PC-9 (cell line): ENCODE measurements at places on chromosomes 5 and 9. TPM values are rescaled to one million over a fixed set of nuclear protein-coding genes. Genes with fewer than 3 reads are reported as not detected.

DNA sequence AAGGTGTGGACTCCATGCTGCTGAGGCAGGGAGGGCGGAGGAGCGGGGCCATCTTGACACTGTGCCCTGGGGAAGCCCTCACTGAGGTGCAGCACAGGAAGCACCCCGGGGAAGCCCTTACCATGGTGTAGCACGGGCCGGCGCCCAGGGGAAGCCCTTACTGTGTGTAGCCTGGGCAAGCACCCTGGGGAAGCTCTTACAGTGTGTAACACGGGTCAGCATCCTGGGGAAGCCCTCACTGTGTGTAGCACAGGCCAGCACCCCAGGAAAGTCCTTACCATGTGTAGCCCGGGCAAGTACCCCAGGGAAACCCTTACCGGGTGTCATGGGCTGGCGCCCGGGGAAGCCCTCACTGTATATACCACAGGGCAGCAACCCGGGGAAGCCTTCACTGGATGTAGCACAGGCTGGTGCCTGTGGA lies 62.6 kb upstream of the ZNF354B start:
- no peak for DNase-seq
- H3K27me3 ChIP-seq: no peaks in the 10 kb centered on the region; the same call in 1 of the 2 replicates
- no peaks in the 10 kb centered on the region for H3K36me3 ChIP-seq
- H3K4me3 ChIP-seq: no peak overlapping the region
- no peak overlapping the region for H3K27ac ChIP-seq

- H3K27ac ChIP-seq: no peak overlapping the region
- no peaks in the 10 kb centered on the region for H3K27me3 ChIP-seq
- DNase-seq: no peak
Measured at GRCh38 chr5:12920527-12920926, 1016.3 kb upstream of the CTNND2 start.

GRCh38 chr9:101846161-101846560 lies 107.7 kb upstream of the GRIN3A start:
- no peaks in the 10 kb centered on the region for H3K4me1 ChIP-seq
- no peaks in the 10 kb centered on the region for H3K36me3 ChIP-seq
- no peak overlapping the region for H3K4me3 ChIP-seq
- no peak for DNase-seq
- no peak overlapping the region for H3K27ac ChIP-seq
- no peaks in the 10 kb centered on the region for H3K27me3 ChIP-seq

DNA sequence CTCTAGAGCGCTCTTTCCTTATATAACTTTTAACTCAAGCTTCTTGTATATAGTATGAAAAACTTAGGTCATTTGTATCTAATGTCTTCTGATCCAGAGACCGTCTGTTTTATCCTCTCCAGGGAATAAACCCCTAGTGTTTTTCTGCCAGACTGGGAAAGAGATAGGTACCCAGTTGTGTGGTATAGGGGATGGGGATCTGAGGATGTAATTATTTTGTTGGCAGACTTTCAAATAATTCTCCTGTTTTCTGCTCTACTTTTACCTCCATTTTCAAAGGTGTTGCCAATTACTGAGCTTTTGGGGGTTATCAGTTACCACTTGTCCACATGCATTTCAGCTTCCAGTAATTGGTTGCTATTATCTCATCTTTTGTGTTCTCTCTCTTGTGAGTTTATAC lies 17.9 kb downstream of the CCDC171 start:
- H3K4me3 ChIP-seq: no peak overlapping the region
- no peaks in the 10 kb centered on the region for H3K27me3 ChIP-seq
- DNase-seq: no peak
- no peaks in the 10 kb centered on the region for H3K36me3 ChIP-seq
- no peak overlapping the region for H3K27ac ChIP-seq

- H3K4me1 ChIP-seq: no peaks in the 10 kb centered on the region
- H3K36me3 ChIP-seq: no peaks in the 10 kb centered on the region
- no peak for DNase-seq
- no peaks in the 10 kb centered on the region for H3K27me3 ChIP-seq
- no peak overlapping the region for H3K27ac ChIP-seq
Measured at GRCh38 chr9:135959814-135960213, 1.4 kb downstream of the UBAC1 start.

DNA sequence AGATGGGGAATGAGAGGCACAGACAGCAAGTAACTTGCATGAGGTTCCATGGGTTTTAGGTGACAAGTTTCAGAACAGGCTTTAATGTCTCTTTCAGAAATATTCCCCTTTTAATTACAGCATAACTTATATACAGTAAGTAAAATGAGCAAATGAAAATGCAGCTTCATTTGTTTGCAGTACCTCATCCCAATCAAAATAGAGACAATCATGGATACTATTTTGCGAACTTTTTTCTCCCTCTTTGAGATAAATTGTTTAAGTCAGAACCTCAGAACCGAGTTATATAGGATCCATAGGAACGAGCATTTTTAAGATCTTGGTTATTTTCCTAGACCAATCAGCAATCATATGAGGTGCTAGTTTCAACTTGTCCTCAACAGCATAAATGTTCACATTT lies 3.5 kb downstream of the LCP2 start:
- no peaks in the 10 kb centered on the region for H3K36me3 ChIP-seq
- no peak for DNase-seq
- H3K4me1 ChIP-seq: no peaks in the 10 kb centered on the region
- H3K4me3 ChIP-seq: no peak overlapping the region

GRCh38 chr5:26470439-26470838 lies 567.9 kb downstream of the CDH9 start:
- H3K27ac ChIP-seq: no peak overlapping the region
- no peaks in the 10 kb centered on the region for H3K36me3 ChIP-seq
- H3K27me3 ChIP-seq: no peaks in the 10 kb centered on the region
- no peak for DNase-seq
- no peaks in the 10 kb centered on the region for H3K4me1 ChIP-seq
- no peak overlapping the region for H3K4me3 ChIP-seq

DNA sequence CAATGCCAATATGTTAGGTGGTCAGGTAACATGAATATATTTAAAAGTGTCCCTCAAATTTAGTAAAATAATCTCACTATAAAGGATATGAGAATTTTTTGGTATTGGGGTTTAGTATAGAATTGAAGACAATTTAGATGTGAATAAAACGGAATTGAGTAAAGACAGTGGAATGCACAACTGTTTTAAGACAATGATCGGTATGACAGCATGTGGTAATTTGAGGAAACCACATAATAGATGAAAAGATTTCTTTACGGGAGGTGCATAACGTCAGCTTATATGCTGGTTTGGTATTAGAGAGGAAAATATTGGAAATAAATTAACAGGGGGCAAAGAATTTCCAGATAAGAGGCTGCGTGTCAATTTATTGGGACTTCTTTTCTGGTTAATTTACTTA lies 1043.2 kb downstream of the CDH18 start:
- no peaks in the 10 kb centered on the region for H3K27me3 ChIP-seq
- H3K27ac ChIP-seq: no peak overlapping the region
- no peaks in the 10 kb centered on the region for H3K36me3 ChIP-seq
- DNase-seq: no peak
- H3K4me3 ChIP-seq: no peak overlapping the region

DNA sequence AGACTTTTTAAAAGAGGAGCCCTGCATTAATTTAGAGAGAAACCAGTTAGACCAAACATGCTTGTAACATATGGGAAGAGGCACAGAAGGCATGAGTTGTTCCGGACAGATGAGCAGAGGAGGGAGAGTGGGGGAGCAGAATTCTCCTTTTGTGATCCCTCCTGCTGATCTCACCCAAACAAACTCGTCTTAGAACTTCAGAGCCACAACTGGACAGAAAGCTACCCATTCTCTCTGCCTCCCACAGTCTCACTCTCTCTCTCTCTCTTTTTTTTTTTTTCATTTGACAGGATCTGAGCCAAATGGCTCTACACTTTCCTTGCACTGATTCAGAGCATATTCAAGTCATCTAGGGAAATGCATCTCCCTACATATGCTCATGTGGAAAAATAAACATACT lies 196.0 kb upstream of the PAPPA start:
- no peaks in the 10 kb centered on the region for H3K27me3 ChIP-seq
- H3K27ac ChIP-seq: no peak overlapping the region
- no peaks in the 10 kb centered on the region for H3K36me3 ChIP-seq
- H3K4me3 ChIP-seq: no peak overlapping the region
- H3K4me1 ChIP-seq: peaks cover 9% of the 10 kb centered on the region
- DNase-seq: no peak

DNA sequence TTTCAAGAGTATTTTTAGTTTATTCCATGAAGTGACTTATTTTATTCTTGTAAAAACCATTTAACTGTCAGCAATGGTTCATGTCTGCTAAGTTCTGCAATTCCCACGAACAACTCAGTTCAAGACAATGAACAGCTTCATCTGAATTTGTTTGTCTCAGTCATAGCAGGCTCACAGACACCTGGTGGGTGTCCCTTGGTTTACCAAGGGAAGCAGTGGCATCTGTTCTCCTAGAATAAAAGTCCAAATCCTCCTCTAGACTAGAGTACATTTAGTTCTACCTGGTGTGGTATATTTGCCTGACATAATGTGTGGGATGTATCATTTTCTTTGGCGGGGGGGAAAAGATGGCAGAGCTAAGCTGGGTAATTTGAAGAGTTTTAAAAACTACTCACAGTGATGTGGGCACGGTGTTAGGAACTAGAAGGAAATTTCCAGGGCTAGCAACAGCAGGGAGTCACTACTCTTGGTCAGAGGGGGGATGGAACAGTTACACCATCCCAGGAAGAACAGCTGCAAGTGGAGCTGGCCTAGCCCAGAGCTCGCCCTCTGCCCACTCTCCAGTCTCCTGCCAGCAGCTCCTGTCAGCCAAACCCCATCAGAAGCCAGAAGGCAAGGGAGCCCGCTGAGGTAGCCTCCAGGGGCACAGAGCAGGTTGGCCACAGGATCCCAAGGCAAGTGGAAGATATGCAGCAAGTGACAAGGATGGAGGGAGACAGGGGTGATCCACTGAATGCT lies 100.3 kb downstream of the PJA2 start:
- H3K4me1 ChIP-seq: no peaks in the 10 kb centered on the region
- 0 out of 2 replicates have a peak, but pooled peaks cover 8% of the 10 kb centered on the region for H3K27me3 ChIP-seq
- no peaks in the 10 kb centered on the region for H3K36me3 ChIP-seq
- H3K4me3 ChIP-seq: no peak overlapping the region

- H3K4me3 ChIP-seq: no peak overlapping the region
- no peaks in the 10 kb centered on the region for H3K27me3 ChIP-seq
- H3K27ac ChIP-seq: no peak overlapping the region
- DNase-seq: no peak
- H3K36me3 ChIP-seq: peaks cover 27% of the 10 kb centered on the region
Measured at GRCh38 chr5:149217096-149217802, 54.4 kb upstream of the AFAP1L1 start.

GRCh38 chr9:4038182-4038723 lies 261.6 kb downstream of the GLIS3 start:
- no peak overlapping the region for H3K4me3 ChIP-seq
- H3K36me3 ChIP-seq: no peaks in the 10 kb centered on the region
- no peaks in the 10 kb centered on the region for H3K27me3 ChIP-seq
- peak overlapping the region; percentile 69 for H3K27ac ChIP-seq

- H3K36me3 ChIP-seq: no peaks in the 10 kb centered on the region
- no peak overlapping the region for H3K27ac ChIP-seq
- H3K27me3 ChIP-seq: no peaks in the 10 kb centered on the region
- H3K4me3 ChIP-seq: no peak overlapping the region
- DNase-seq: peak; percentile 67
Measured at GRCh38 chr9:98998441-98999151, 54.9 kb downstream of the COL15A1 start.

DNA sequence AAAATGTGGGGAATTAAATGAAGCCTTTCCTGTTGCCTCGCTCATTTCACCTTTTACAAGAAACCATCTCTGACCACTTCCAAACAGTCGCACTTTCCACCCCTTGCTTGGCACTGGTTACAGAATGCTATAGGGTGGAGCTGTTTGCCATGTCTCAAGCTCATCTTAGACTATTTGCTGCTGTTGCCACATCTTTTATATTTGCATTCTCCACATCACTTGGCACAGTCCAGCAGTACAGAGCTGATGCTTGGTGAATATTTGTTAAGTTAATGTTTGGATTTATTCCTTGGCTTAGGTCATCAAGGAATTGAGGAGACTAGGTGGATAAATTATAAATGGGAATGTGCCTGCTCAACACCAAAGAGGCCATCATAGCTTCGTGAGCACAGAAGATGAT lies 53.2 kb downstream of the GNA14 start:
- H3K27ac ChIP-seq: no peak overlapping the region
- no peaks in the 10 kb centered on the region for H3K27me3 ChIP-seq
- H3K36me3 ChIP-seq: no peaks in the 10 kb centered on the region
- H3K4me3 ChIP-seq: no peak overlapping the region

DNA sequence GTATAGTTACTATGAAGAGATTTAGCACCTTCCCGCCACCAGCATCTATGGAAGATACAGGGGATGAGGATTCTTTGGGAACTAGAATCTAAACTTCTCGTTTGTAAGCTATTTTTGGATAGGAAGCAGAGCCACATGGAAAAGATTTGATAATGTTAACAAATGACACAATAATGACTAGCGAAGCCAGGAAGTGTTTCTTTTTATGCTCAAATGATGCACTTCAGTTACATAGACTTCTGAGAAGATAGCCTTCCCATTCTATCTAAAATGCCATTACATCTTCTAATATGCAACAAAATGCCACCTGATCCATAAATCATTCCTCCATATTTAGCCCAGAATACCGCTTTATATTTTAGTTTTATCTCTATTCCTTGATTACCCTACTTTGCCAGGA lies 17.0 kb upstream of the TNC start:
- H3K27ac ChIP-seq: no peak overlapping the region
- H3K36me3 ChIP-seq: no peaks in the 10 kb centered on the region
- H3K27me3 ChIP-seq: no peaks in the 10 kb centered on the region; the same call in 1 of the 2 replicates
- no peaks in the 10 kb centered on the region for H3K4me1 ChIP-seq

DNA sequence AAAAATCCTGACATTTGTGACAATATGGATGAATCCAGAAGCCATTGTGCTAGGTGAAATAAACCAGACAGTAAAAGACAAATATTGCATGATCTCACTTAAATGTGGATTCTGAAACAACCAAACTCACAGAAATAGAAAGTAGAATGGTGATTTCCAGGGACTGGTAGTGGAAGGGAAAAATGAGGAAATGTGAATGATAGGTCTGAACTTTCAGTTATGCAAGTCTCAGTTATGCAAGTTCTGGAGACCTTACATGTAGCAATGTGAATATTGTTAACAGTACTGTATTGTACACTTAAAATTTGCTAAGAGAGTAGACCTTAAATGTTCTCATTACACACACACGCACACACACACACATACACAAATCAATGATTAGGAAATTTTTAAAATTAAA lies 84.9 kb downstream of the SLCO4C1 start:
- no peak overlapping the region for H3K4me3 ChIP-seq
- H3K27me3 ChIP-seq: no peaks in the 10 kb centered on the region
- DNase-seq: no peak
- no peaks in the 10 kb centered on the region for H3K36me3 ChIP-seq
- no peaks in the 10 kb centered on the region for H3K4me1 ChIP-seq
- H3K27ac ChIP-seq: no peak overlapping the region

GRCh38 chr9:136913701-136914438 lies 27.6 kb downstream of the TRAF2 start:
- no peak overlapping the region for H3K4me3 ChIP-seq
- H3K27ac ChIP-seq: no peak overlapping the region
- H3K27me3 ChIP-seq: no peaks in the 10 kb centered on the region
- H3K36me3 ChIP-seq: 0 out of 2 replicates have a peak, but pooled peaks cover 7% of the 10 kb centered on the region

Gene NUTM2F
- total RNA-seq: 0.15 TPM in 1 of 2 replicates, not detected in the other

Gene LCN2
- total RNA-seq: 430 and 537 TPM in 2 replicates

Gene ZFR
- 51.8 and 69.2 TPM in 2 replicates for total RNA-seq

Gene SQSTM1
- total RNA-seq: 715 and 961 TPM in 2 replicates

Gene TMEM174
- not detected in 2 replicates for total RNA-seq

Gene PGM5
- not detected in 2 replicates for total RNA-seq

Gene PKD2L2
- total RNA-seq: 0.46 and 0.50 TPM in 2 replicates

Gene NEK6
- total RNA-seq: 48.1 and 57.9 TPM in 2 replicates

Gene TEK
- total RNA-seq: not detected in 2 replicates

Gene HEMGN
- total RNA-seq: not detected in 2 replicates

Gene CDO1
- not detected in 2 replicates for total RNA-seq

Gene SLC4A9
- total RNA-seq: 0.20 and 0.53 TPM in 2 replicates

Gene AQP3
- 9.9 and 15.3 TPM in 2 replicates for total RNA-seq
